Brain pericyte (primary cell): ENCODE measurements at places on chromosomes 1 and 21.

DNA sequence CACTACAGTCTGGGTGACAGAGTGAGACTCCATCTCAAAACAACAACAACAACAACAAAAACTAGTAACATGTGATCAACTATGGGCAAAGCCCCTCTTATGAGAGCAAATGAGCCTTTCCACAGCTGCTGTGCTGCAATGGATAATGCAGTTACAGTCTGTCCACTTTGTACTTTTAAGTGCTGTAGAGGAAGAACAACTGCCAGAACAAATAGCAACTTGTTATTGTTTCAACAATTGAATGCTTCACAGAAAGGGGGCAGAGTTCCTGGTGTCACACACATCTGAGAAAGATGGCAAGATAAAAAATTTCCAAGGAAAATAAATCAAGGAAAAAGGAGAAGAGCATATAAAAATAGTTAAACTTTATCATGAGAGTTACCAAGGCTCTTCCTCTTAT, 243.6 kb upstream of the DMRTA2 start:
- no peak for DNase-seq

- no peak for DNase-seq
Observed at GRCh38 chr1:202176949-202177927, 16.4 kb upstream of the LGR6 start.

DNA sequence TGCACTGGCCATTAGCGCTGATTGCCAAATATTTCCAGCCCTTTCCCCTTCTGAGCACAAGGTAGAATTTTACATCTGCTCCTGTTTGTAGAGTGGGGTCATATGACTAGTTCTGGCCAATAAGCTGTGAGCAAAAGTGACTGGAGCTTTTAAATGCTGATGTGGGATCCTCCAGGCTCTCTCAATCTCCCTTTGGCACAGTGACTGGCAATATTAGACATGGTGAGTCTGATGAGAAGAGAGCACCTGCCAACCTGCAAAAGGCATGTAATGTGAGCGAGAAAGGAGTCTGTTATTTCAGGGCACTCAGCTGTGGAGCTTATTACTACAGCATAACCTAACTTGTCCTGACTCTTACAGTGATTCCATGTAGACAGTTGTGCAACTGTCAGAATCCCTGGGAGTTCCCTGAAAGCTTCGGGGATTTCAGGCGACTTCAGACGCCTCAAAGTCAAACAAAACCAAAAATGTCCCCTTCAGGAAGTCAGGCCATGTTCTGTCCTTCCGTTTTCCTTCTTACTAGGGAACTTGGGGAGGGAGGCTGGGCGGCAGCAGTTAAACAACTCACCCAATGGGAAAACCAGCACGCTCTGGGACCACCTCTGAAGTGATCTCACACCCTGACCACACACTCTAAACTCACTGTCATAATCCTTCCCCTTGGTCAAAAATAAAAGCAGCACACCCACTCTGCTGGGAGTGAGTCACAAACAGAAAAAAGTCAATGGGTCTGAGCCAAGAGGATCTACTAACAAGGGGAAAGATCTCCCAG, 3.6 kb upstream of the RASSF5 start:
- peak; percentile 55 for DNase-seq

- DNase-seq: no peak
Observed at GRCh38 chr1:196951711-196952394, 8.3 kb downstream of the CFHR2 start.

DNA sequence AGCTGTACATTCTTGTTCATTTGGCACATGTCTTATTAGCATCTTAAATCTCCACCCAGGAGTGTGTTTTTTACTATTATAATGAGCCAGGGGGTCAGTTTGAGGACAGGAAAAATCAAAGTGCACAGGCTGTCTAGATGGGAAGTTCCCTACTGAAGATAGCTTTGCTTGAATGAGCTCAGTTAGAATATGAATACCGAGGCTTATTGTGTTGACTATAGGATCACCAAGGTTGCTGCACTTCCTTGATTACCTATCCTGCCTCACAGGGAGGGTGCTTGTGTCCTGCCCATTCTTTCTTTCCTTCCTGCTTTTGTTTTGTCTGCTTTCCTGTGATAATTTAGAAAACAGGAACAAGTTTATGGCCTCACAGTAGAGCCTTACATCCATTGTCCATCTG, 16.3 kb downstream of the PHGDH start:
- DNase-seq: no peak

- DNase-seq: no peak
Observed at GRCh38 chr21:8989721-8990325, 1531.6 kb upstream of the TPTE start.

GRCh38 chr1:38680801-38681510, 178.6 kb downstream of the RRAGC start:
- no peak for DNase-seq

DNA sequence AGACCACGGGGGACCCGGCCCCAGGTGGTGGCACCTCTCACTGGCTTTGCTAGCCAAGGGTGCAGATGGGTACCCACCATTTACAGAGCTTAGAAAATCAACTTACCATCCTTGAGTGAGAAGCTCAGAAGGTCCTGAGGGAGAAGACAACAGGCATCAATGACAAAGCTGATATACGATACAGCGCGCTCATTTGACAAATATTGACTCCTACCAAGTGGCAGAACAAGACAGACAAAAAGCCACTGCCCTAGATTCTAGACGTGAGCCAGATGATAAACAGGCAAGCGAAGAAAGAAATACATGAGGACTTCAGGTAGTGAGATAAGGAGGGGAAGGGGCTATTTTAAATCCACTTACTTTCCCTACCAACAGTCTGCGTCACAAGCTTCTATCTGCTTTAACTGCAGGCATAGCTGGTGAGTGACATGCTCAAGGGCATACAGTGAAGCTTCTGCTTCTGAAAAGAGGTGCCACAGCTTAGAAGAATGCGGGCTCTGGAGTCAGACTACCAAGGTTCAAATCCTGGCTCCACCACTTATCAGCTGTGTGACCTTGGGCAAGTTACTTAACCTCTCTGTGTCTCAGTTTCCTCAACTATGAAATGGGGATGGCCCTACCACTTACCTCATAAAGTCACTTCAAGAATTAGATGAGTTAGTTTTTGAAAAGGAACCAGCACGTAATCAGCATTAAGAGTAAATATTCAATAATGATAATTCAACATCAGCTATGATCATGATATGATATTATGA, 29.1 kb downstream of the TMCO4 start:
- no peak for DNase-seq

- no peak for DNase-seq
Observed at GRCh38 chr1:231550448-231550781, 21.9 kb downstream of the TSNAX start.

DNA sequence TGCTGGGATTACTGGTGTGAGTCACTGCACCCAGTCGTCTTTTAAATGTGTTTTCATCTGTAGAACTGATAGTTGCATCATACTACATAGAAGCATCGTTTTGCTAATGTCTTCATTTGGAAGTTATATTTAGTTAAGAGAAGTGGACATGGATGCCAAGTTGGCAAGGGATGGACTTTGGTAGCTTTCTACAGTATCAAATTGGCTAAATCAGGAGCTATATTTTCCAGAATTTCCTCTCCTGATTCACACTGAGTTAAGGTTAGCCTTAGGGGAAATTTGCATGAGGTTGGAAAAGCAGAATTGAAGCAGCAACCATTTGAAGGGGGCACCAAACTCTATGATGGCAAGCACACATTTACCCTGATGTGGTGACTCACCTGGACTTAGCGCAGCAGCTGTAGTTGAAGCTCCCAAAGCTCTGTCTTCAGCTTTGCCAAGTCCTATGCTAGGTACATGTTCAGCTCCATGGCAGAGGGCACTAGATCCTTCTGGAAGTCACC, 43.9 kb downstream of the DUSP10 start:
- no peak for DNase-seq

GRCh38 chr1:227445746-227446145, 117.6 kb upstream of the ZNF678 start:
- DNase-seq: no peak

- no peak for DNase-seq
Observed at GRCh38 chr1:172894349-172895049, 156.2 kb downstream of the TNFSF18 start.

- no peak for DNase-seq
Observed at GRCh38 chr1:54239035-54239383, 39.0 kb downstream of the MRPL37 start.

- no peak for DNase-seq
Observed at GRCh38 chr1:226672339-226672762, 66.7 kb downstream of the ITPKB start.

GRCh38 chr1:30650038-30650967, 73.1 kb downstream of the MATN1 start:
- DNase-seq: no peak

DNA sequence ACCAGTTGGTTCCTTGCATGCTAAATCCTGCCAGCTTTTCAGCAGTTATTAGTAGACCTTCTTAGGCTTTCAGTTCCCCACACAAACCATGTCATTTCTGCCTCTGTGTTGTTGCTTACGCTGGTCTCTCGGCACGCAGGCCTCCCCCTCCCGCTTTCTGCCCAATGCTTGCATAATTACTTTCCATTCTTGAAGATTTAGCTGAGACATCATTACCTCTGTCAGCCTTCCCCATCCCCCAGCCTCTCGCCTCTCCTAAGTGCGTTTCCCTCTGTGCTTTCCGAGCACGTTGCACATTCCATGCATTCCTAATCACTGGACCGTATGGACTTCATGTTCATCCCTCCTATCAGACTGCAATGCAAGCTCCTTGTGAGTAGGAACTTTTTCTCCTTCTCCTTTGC, 26.8 kb downstream of the TSHB start:
- DNase-seq: no peak

DNA sequence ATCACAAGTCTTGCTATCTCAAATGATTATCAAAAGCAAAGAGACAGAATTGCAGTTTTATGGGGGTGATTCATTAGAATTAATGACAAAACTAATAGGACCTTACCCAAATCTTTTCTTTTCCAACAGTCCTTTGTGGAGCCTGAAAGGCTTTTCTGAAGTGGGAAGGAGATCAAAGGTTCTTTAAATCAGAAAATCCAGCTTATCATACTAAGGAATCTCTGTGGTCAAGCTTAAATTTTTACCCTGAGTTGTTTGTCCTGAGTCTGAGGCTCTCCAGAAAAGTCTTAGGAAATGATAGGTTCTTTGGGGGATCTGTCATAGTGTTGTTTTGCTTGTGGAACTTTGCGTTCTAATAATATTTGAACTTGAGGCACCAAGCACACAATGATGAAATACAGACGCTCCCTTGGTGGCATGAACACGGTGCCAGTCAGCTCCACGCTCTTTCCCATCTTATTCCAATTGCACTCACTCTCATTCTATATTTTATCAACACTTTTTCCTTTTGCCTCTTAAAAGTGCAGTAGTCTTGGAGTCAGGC, 38.0 kb upstream of the COL24A1 start:
- DNase-seq: no peak

- no peak for DNase-seq
Observed at GRCh38 chr1:21149430-21149854, 27.3 kb downstream of the EIF4G3 start.

GRCh38 chr1:19377812-19378718, 65.9 kb downstream of the SLC66A1 start:
- DNase-seq: no peak

- DNase-seq: no peak
Observed at GRCh38 chr1:236027104-236027503, 37.8 kb downstream of the NID1 start.

DNA sequence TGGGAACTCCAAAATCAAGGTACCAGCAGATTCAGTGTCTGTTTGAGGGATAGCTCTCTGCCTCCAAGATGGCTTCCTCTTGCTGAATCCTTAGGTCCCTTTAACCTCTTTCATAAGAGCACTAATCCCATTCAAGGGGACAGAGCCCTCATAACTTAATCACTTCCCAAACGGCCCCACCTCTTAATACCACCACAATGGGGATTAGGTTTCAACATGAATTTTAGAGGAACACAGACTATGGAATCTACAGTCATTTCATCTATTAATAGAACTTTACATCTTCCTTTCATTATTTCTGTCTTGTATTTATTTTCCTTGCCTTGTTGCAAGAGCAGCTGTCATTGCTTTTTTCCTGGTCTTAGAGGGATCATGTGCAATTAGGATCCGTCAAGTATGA, 30.3 kb downstream of the HOOK1 start:
- no peak for DNase-seq

- no peak for DNase-seq
Observed at GRCh38 chr1:39003281-39003680, 12.2 kb downstream of the AKIRIN1 start.

GRCh38 chr1:186845576-186846210, 16.9 kb downstream of the PLA2G4A start:
- no peak for DNase-seq

GRCh38 chr1:100955322-100955721, 59.4 kb downstream of the SLC30A7 start:
- DNase-seq: peak; percentile 66

GRCh38 chr1:176136891-176137290, 70.2 kb downstream of the COP1 start:
- no peak for DNase-seq

DNA sequence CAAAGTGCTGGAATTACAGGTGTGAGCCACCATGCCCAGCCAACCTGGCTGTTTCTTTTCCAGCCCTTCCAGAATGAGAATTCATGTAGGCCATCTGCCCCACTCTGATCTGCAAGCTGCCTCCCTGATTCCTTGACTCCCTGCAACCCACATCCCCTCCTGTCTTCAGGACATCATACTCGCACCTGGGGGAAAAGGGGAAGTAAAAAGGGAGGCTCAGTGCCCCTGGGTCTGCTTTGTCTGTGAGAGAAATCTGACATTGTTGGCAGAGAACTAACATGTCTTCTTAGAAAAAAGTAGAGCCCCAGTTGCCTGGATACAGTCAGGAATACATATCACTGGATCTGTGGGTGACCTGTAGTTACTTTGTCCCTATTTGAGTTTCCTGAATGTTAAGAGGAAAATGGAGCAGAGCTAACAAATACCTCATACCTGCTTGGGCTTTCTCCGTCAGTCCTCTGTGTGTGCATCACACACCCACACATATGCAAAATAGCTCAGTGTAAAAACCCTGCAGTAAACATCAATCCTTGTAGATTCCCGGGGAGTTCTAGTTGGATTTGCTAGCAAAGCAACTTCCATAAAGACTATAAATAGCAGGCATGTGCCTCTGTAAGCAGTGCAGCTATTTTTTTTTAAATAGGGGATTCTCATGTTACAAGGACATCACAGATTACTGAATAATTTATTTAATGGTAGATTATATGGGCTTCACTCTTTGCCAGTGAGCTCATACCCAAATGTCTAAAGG, 62.9 kb downstream of the TEX35 start:
- no peak for DNase-seq

DNA sequence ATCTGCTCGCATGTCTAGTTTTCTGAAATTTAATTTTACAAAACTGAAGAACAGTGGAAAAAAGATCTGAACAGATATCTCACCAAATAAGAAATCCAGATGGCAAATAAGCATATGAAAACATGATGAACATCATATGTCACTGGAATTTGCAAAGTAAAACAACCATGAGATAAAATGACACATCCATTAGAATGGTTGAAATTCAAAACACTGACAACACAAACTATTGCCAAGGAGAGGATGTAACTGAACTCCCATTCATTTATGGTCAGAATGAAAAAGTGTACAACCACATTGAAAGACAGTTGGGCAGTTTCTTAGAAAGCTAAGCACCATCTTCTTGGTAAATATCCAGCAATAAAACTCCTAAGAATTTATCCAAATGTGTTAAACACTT, 312.7 kb upstream of the NCAM2 start:
- DNase-seq: no peak

- DNase-seq: no peak
Observed at GRCh38 chr1:49630156-49630555, 393.6 kb downstream of the AGBL4 start.
